ENCODE measurements at places on chromosomes 1 and 21. TPM values are rescaled to one million over a fixed set of nuclear protein-coding genes. Genes with fewer than 3 reads are reported as not detected.

The CNIH3 gene
- 0.98 TPM for total RNA-seq

The OLIG2 gene
- total RNA-seq, result not detected

The FABP3 gene
- 0.86 TPM for total RNA-seq

The CELA3B gene
- not detected for total RNA-seq

The CYP4A11 gene
- total RNA-seq, result not detected

The LAMB3 gene
- 3.8 TPM for total RNA-seq

The F3 gene
- total RNA-seq, result 0.65 TPM

The MCOLN3 gene
- under 0.01 TPM for total RNA-seq

The PGBD5 gene
- total RNA-seq, result not detected

The DAB1 gene
- total RNA-seq, result not detected

The WNT3A gene
- not detected for total RNA-seq

The DNALI1 gene
- total RNA-seq, result 2.3 TPM

The RAB3B gene
- 16.3 TPM for total RNA-seq

The EVI5 gene
- 21.2 TPM for total RNA-seq

The F13B gene
- total RNA-seq, result not detected

The CLDN17 gene
- total RNA-seq, result not detected

The SYPL2 gene
- not detected for total RNA-seq

The RORC gene
- not detected for total RNA-seq

The CLCA2 gene
- 0.10 TPM for total RNA-seq

The KRTAP12-2 gene
- total RNA-seq, result not detected

All from vein endothelial cell (primary cell).